Aortic smooth muscle cell (primary cell): ENCODE measurements at places on chromosomes 4 and X. TPM values are rescaled to one million over a fixed set of nuclear protein-coding genes. Genes with fewer than 3 reads are reported as not detected.

Gene PCDH19
- 0.06 and 0.26 TPM in 2 replicates for total RNA-seq

Gene ALAS2
- total RNA-seq: not detected in 2 replicates

Gene RAPGEF2
- 46.4 and 51.1 TPM in 2 replicates for total RNA-seq

Gene PNMA6F
- not detected in 2 replicates for total RNA-seq

Gene FAM47E
- total RNA-seq: 0.66 and 0.99 TPM in 2 replicates

Gene C1GALT1C1
- total RNA-seq: 45.3 and 80.3 TPM in 2 replicates

Gene SLC6A14
- not detected in 2 replicates for total RNA-seq

Gene FRG2
- not detected in 2 replicates for total RNA-seq

Gene FHIP1A
- total RNA-seq: under 0.01 TPM in 1 of 2 replicates, not detected in the other

Gene BEX1
- not detected in 2 replicates for total RNA-seq

Gene GAGE12F
- not detected in 2 replicates for total RNA-seq

Gene FAM236D
- total RNA-seq: not detected in 2 replicates
